ENCODE measurements at places on chromosomes 3 and 15.
A peak's percentile ranks its signal among the peaks of the same experiment; 100 is the strongest.

- H3K27me3 ChIP-seq = no peaks in the 10 kb centered on the region
- H3K4me3 ChIP-seq = no peak overlapping the region
- H3K27ac ChIP-seq = no peak overlapping the region
These were observed 33.7 kb upstream of the MAGEF1 start for GRCh38 chr3:184745526-184745925.

GRCh38 chr3:171454041-171454440, 6.2 kb downstream of the TNIK start:
- DNase-seq = no peak
- H3K4me3 ChIP-seq = no peak overlapping the region
- no peaks in the 10 kb centered on the region for H3K36me3 ChIP-seq
- H3K27ac ChIP-seq = no peak overlapping the region

DNA sequence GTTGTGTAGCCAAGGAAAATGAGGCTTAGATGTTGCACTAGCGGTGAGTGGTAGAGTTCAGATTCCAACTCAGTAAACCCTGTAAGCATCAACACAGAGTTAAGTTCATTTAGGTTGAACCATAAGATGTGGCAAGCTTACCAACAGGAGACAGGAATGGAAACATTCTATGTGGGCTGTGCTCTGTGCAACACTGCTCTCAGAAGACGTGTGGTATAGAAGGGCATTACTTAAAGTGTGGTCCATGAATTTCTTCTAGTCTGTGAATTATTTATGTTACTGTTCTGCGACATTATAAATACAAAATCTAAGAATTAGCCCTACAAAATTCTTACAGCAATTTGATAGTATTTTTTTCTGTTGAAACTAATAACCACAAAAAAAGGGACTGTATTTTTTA, 213.3 kb downstream of the GRM7 start:
- no peak overlapping the region for H3K27ac ChIP-seq
- no peaks in the 10 kb centered on the region for H3K4me1 ChIP-seq
- H3K36me3 ChIP-seq = no peaks in the 10 kb centered on the region
- DNase-seq = no peak
- no peak overlapping the region for H3K4me3 ChIP-seq

DNA sequence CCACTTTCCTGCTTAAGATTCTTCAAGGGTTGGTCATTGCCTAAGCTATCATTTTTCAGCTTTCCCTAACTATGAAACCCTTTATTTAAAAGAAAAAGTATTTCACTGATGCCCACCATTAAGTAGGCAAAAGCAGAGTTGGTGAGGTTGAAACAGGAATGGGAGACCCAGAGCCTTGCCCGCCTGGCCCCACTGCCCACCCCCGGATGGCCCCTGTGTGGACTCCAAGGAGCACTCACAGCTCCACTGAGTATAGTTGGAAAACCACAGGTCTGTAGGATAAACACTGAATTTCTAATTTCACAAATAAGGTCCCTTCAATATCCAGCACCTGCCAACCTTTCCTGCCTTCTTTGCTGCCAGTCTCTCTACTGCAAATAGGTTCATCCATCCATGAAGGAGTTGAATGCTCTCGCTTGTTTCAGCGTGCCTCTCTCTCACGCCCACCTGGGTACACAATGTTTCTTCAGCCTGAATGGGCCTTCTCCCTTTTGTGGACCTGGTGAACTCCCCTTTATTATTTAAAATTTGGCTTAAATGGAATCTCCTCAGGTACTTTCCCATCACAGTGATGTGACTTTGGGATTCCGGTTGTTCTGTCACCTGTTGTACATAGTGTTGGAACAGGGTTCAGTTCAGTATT, 8.7 kb upstream of the ACAP2 start:
- peaks cover 6% of the 10 kb centered on the region for H3K4me1 ChIP-seq
- no peaks in the 10 kb centered on the region for H3K36me3 ChIP-seq
- no peak for DNase-seq
- peak overlapping the region; percentile 62 for H3K27ac ChIP-seq
- H3K4me3 ChIP-seq = no peak overlapping the region
- no peaks in the 10 kb centered on the region for H3K27me3 ChIP-seq

GRCh38 chr3:193488741-193489140, 66.0 kb downstream of the ATP13A4 start:
- no peak overlapping the region for H3K4me3 ChIP-seq
- H3K36me3 ChIP-seq = no peaks in the 10 kb centered on the region
- H3K27ac ChIP-seq = no peak overlapping the region
- H3K4me1 ChIP-seq = no peaks in the 10 kb centered on the region
- DNase-seq = no peak

DNA sequence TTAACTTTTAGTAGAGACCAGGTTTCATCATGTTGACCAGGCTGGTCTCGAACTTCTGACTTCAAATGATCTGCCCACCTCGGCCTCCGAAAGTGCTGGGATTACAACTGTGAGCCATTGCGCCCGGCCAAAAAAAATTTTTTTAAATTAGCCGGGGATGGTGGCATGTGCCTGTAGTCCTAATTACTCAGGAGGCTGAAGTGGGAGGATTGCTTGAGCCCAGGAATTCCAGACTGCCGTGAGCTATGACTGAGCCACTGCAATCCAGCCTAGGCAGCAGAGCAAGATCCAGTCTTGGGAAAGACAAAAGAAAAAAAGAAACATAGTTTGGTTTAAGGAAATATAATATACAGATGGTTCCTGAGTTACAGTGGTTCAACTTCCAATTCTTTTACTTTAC, 44.9 kb upstream of the EIF3J start:
- H3K36me3 ChIP-seq = no peaks in the 10 kb centered on the region
- H3K4me3 ChIP-seq = no peak overlapping the region
- H3K27ac ChIP-seq = no peak overlapping the region
- DNase-seq = no peak

GRCh38 chr3:55661571-55661970, 174.5 kb upstream of the WNT5A start:
- H3K27ac ChIP-seq = no peak overlapping the region
- no peak for DNase-seq
- H3K27me3 ChIP-seq = no peaks in the 10 kb centered on the region

DNA sequence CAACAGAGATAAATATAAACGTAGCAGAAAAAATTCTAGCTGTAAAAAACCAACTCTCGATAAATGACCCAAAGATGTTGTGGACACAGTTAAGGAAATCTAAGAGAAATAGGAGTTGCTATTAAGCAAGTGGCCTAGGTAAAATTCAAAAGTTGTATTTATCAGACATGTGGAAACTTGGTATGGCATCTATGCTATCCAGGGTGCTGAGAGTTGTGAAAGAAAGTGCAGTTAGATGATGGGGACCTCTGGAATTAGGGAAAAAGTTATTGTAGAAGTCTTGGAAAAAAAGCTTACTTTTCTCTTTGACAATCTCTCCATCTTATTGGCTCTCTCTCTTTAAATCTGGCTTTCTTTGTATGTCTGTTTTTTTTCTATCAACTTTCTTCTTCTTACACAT, 1090.9 kb downstream of the TBL1XR1 start:
- no peak overlapping the region for H3K4me3 ChIP-seq
- H3K36me3 ChIP-seq = no peaks in the 10 kb centered on the region
- no peak overlapping the region for H3K27ac ChIP-seq
- H3K27me3 ChIP-seq = no peaks in the 10 kb centered on the region
- DNase-seq = no peak

DNA sequence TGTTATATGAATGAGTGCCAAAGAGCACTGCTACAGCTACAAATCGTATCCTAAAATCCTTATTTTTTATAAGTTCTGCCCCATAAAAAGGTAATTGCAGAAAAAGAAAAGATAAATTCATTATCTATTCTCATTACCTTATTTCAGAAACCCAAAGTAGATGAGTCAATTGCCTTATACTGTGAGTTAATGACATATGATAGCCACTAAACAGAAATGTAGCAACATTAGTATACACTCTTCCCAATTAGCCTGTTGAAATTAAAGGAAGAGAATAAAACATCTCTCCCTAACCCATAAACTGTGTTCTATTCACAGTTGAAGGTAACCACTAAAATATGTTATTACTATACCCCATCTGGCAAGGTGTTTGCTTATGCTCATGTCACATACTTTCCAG, 11.0 kb downstream of the TBL1XR1 start:
- no peak for DNase-seq
- H3K4me1 ChIP-seq = peaks cover 65% of the 10 kb centered on the region
- no peaks in the 10 kb centered on the region for H3K27me3 ChIP-seq

GRCh38 chr15:63480441-63480821, 24.0 kb upstream of the USP3 start:
- H3K27ac ChIP-seq = no peak overlapping the region
- H3K4me1 ChIP-seq = peaks cover 7% of the 10 kb centered on the region
- no peaks in the 10 kb centered on the region for H3K36me3 ChIP-seq
- no peaks in the 10 kb centered on the region for H3K27me3 ChIP-seq
- H3K4me3 ChIP-seq = no peak overlapping the region
- DNase-seq = no peak

GRCh38 chr3:187679638-187680396, 9.6 kb upstream of the SST start:
- no peaks in the 10 kb centered on the region for H3K27me3 ChIP-seq
- H3K4me1 ChIP-seq = no peaks in the 10 kb centered on the region
- H3K36me3 ChIP-seq = no peaks in the 10 kb centered on the region
- H3K27ac ChIP-seq = no peak overlapping the region
- no peak for DNase-seq
- H3K4me3 ChIP-seq = no peak overlapping the region
